ENCODE measurements at places on chromosomes 1 and 21.

- DNase-seq = peak; percentile 1
Measured at GRCh38 chr1:14970115-14970798, 183.3 kb upstream of the TMEM51 start.

GRCh38 chr1:233470741-233471499 lies 143.0 kb upstream of the KCNK1 start:
- no peak for DNase-seq

GRCh38 chr1:65840683-65841082 lies 48.0 kb downstream of the PDE4B start:
- DNase-seq = no peak

DNA sequence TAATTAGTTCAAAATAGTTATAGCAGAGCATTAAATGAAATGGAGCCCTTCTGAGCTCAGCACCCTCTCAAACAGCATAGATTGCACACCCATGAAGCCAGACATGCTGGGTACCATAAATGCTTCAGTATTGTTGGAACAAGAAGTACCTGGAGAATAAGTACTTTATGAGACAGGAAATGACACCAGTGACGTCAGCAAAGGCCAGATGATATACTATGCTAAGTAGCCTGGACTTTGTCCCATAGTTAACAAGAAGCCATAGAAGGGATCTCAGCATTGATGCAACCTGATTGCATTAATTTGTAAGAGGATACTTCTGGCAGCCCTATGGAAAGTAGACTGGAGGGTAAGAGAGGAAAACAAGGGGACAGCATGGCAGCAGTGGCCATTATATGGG lies 16.3 kb upstream of the GADD45A start:
- no peak for DNase-seq

GRCh38 chr1:226964611-226965486 lies 24.8 kb downstream of the COQ8A start:
- DNase-seq = no peak

DNA sequence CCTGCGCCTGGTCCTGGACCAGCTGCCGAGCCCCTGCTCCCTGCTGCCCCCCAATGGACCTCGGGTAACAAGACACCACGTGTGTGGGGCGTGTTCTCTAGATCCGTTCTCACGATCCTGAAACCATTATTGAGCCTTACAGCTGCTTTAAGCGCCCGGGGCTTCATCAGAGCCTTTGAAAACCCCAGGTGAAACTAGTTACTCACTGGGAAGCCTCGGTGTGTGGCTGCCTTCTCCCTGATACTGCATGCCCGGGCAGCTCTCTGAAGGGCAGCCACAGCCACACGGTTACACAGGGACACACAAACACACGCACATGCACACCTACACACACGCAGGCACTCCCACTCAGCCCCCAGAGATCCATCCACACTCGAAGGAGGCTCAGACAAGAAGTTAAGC lies 5.3 kb downstream of the HES2 start:
- peak; percentile 38 for DNase-seq

- no peak for DNase-seq
Measured at GRCh38 chr1:12333036-12333785, 103.4 kb downstream of the VPS13D start.

DNA sequence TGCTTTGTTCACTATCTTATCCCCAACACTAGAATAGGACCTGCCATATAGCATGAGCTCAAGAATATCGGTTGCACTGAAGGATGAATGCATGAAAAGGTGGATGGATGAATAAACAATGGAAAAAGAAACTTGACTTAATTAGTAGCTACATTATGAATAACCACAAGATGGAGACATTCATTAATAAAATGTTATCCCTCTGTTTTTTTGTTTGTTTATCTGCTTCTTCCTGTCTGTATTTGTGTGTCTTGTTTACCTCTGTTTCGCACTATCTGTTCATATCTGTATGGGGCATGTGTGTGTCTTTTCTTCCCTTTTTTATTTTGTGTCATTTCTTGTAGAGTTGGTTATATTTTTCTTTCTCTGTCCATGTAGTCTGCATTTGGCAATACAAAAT lies 1.1 kb upstream of the OR14I1 start:
- DNase-seq = no peak

- no peak for DNase-seq
Measured at GRCh38 chr1:203140743-203141520, 13.4 kb downstream of the ADORA1 start.

- no peak for DNase-seq
Measured at GRCh38 chr1:157157501-157158190, 19.5 kb upstream of the ETV3 start.

- DNase-seq = no peak
Measured at GRCh38 chr1:175737451-175737850, 5.9 kb downstream of the TNR start.

DNA sequence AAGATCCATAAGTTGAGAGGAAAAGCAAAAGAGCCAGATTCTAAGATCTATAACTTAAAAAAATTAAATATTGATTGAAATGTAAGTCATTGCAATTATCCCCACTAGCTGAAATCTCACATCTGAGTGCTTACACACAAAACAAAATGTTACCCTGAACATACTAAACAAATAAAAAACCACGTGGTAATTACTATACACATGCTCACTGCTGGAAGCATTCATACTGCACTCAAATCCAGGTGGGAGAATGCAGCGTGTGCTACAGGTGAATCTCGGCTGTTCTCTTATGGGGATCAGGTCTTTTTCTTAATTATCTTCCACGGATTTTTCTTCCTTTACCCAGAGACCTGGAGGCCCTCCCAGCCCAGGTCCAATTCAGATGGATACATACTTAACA lies 74.3 kb downstream of the SDC3 start:
- no peak for DNase-seq

GRCh38 chr1:204962742-204963632 lies 80.0 kb upstream of the CNTN2 start:
- no peak for DNase-seq

DNA sequence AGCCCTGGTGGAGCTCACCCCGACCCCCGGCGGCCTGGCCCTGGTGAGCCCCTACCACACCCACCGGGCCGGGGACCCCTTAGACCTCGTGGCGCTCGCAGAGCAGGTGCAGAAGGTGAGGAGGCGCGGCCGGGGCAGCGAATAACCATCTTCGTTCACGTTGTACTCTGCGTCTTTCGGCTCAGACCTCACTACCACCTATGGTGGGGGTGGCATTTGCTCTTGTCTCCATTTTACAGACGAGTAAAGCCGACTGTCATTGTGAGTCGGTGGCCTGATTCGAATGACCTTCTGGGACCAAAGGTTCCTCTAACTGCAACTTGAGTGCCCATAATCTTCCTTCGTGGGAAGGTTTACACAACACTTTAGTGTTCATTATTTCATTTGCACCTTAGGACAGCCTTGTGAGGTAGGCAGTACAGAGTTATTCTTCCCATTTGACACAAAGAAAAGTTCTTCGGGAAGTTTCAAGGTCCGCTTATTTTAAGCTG lies 506 bp downstream of the C1orf50 start:
- DNase-seq = no peak

GRCh38 chr1:202291961-202292712 lies 49.6 kb downstream of the UBE2T start:
- DNase-seq = no peak

- DNase-seq = no peak
Measured at GRCh38 chr1:18940303-18941020, 16.0 kb downstream of the IFFO2 start.

GRCh38 chr1:2393471-2393877 lies 1.8 kb downstream of the RER1 start:
- no peak for DNase-seq

DNA sequence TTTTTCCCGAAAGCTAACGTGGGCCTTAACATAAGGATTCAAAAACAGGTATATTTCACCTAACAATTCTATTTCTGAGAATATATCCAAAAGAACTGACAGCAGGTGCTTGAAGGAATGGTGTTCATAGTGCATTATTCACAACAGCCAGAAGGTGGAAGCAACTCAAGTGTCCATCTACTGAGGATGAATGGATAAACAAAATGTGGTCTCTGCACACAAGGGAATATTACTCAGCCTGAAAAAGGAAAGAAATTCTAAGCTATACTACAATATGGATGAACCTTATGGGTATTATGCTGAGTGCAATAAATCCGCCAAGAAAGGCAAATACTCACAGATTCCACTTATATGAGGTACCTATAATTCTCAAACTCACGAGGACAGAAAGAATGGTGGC lies 6.1 kb upstream of the RIPPLY3 start:
- DNase-seq = no peak

- no peak for DNase-seq
Measured at GRCh38 chr1:116380499-116381242, 7.6 kb downstream of the ATP1A1 start.

DNA sequence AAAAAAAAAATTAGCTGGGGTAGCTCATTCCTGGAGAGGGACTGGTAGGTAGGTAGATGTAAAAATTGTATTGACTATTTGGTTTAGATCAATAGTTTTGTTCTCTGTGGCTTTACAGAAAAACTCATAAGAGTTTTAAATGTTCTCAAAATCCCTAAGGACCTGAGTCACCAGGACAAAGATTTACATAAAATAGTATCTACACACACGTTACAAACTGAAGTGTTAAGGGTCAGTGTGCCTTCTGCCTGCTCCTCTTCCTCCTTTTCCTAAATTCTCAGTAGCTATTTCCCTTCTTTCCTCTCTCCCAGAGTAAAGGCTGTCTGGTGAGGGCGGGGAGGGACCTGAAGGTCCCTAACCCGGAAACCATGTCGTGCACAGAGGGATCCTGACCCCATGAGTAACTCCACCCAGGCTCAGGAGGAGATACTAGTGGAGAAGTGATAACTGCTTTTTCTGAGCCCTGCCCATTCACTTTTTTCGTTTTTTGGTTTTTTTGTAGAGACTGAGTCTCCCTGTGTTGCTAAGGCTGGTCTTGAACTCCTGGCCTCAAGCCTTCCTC lies 8.1 kb downstream of the PLEKHM2 start:
- DNase-seq = no peak

Measured in CD4-positive, alpha-beta T cell treated with Interleukin-12 subunit alpha and Interleukin-12 subunit beta, for 1 hour (primary cell).